ENCODE measurements at places on chromosomes 5 and 9. TPM values are rescaled to one million over a fixed set of nuclear protein-coding genes. Genes with fewer than 3 reads are reported as not detected.

DNA sequence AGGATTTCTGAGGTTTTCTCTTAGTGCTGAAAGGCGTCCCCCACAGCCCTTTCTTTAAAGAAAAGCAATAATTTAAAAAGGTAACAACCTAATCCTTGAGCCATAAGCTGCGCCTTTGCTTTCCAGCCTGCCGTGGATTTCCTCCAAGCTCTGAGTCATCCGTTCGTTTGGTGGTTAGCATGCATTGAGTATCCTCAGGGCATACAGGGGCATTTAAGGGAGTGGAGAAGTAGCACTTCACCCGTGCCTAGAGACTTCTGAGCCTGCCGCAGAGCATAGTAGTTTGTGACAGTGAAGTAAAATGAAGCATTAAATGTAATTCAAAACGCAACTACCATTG, 892 bp upstream of the TNC start:
- peak; percentile 93 for DNase-seq

GRCh38 chr9:123324767-123325183, 31.2 kb upstream of the CRB2 start:
- no peak for DNase-seq

DNA sequence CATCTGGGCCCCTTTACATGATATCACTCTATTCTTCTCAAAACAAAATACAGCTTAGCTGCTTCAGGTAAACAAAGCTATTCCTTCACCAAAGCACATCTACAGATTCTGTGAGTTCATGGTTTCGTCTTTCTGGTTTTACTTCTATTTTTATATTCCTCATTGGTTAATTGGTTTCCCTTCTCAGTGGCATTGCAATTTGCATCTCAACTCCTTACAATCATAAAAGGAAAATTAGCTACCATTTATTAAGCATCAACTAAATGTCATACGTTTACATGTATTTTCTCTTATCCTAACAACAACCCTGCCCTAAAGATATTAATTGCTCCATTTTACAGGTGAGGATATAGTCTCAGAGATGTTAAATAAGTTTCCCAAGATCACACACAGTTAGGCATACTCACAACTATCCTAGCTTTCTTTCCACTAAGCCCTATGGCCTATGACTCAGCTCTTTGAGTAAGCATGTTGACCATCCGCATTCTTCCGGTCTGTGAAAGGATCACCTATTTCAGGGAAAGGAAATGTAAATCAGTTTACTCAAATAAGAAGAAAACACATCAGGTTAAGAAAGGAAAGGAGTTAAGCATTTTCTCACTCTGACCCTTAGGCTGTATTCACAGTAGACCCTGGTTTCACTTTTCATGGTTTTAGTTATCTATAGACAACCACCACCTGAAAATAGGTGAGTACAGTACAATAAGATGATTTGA, 146.1 kb downstream of the CAAP1 start:
- no peak for DNase-seq

- no peak for DNase-seq
These were observed 97.3 kb downstream of the PLPP1 start for GRCh38 chr5:55437452-55437851.

- peak; percentile 50 for DNase-seq
These were observed 68.4 kb downstream of the ANXA1 start for GRCh38 chr9:73219985-73220626.

Gene FOXD4L5
- not detected for total RNA-seq

DNA sequence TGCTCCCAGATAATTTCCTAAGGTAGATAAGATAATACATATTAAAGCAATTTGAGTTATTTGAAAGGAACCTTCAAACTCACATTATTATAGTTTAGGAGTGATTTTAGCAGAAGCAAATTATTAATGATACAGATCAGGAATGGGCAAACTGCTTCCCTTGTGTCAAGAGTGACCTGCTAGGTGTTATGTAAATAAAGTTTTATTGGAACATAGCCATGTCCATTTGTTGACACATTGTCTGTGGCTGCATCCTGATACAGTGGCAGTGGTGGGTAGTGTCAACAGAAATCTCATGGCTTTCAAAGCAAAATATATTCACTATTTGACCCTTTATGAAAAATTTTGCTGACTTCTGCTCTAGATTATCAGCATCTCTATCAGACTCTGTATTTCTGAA, 11.4 kb upstream of the BASP1 start:
- no peak for DNase-seq

DNA sequence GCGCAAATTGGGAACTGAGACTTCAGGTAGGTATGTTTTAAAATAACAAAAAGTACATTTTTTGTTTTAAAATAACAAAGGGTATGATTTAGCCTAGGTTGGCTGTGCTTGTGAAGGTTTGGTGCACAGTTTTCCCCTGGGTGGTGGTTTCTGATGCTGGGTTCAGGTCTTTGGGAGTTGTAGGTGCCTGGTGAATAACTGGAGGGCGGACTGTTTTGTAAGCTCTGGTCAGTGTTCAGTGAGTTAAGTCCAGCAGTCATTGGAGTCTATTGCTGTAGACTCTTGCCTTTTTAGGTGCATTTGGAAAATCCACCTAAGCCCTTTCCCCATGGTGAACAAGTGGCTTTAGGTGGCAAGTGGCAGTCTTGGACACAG, 43.9 kb downstream of the RAI14 start:
- no peak for DNase-seq

DNA sequence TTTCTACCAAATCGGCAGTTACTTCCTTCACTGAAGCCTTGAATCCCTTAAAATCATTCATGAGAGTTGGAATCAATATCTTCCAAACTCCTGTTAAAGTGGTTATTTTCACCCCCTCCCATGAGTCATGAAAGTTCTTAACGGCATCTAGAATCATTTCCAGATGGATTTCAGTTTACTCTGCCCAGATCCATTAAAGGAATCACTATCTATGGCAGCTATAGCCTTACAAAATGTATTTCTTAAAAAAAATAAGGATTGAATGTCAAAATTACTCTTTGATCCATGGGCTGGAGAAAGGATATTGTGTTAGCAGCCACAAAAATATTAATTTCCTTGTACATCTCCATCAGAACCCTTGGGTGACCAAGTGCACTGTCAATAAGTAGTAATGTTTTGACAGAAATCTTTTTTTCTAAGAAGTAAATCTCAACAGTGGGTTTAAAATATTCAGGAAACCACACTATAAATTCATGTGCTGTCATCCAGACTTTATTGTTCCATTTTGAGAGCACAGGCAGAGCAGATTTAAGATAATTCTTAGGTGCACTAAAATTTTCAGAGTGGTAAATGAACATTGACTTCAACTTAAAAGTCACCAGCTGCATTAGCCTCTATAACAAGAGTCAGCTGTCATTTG, 767.7 kb downstream of the DTWD2 start:
- no peak for DNase-seq

Measured in MG63 (cell line).